ENCODE measurements at places on chromosomes 7 and 10. TPM values are rescaled to one million over a fixed set of nuclear protein-coding genes. Genes with fewer than 3 reads are reported as not detected.

GRCh38 chr7:130461272-130461671 is 20.5 kb upstream of the CEP41 start:
- H3K27me3 ChIP-seq, result no peaks in the 10 kb centered on the region
- no peaks in the 10 kb centered on the region for H3K4me1 ChIP-seq
- no peak for DNase-seq
- no peaks in the 10 kb centered on the region for H3K36me3 ChIP-seq

DNA sequence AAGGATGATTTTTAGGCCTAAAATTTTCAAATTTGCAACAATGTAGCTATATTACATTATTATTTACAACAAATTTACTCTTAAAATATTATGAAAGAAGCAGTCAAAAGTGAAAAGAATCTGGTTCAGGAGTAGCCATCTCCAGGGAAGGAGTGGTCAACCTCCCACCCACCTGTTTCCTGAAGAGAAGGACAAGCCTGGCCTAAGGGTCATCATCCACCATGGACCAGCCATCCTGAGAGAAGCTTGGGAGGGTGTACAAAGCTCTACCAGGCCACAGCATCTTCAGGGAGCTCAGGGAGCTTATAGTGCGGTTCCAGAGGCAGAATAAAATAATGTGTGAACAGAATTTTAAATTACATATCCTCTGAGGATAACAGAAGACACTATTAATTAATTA is 38.1 kb downstream of the COL1A2 start:
- no peaks in the 10 kb centered on the region for H3K36me3 ChIP-seq
- no peak overlapping the region for H3K4me3 ChIP-seq
- no peak for DNase-seq
- H3K27ac ChIP-seq, result no peak overlapping the region
- no peaks in the 10 kb centered on the region for H3K27me3 ChIP-seq

DNA sequence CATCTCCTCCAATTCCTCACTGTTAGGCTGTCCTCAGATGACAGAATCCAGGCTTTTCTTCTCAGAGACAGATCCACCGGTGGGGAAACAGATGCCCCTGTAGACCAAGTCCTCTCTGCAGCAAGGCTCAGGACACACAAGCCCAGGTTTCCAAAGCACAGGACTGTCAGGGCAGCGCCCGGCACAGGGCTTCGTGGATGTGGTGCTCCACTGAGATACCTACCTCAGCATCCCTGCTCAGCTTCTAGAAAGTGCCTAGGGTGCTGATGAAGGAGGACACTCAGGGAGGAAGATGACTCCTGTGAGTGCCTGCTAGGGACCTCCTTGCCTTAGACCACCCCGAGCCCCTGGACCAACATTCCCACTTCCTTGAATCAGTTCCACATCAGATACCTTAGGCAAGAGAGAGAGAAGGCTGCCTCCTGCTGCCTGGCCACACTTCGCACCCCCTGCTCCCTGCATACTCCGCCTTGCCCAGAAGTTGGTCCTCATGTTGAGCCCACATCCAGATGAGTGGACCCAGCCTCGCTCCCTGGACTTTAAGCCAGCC is 8.9 kb upstream of the RBP3 start:
- H3K4me3 ChIP-seq, result no peak overlapping the region
- no peak for DNase-seq
- H3K27me3 ChIP-seq, result no peaks in the 10 kb centered on the region
- H3K4me1 ChIP-seq, result peaks cover 12% of the 10 kb centered on the region
- no peak overlapping the region for H3K27ac ChIP-seq

GRCh38 chr10:100071529-100071928 is 10.1 kb downstream of the CPN1 start:
- no peak for DNase-seq
- no peak overlapping the region for H3K4me3 ChIP-seq
- H3K27me3 ChIP-seq, result peaks cover 9% of the 10 kb centered on the region
- no peaks in the 10 kb centered on the region for H3K36me3 ChIP-seq
- no peak overlapping the region for H3K27ac ChIP-seq
- no peaks in the 10 kb centered on the region for H3K4me1 ChIP-seq

DNA sequence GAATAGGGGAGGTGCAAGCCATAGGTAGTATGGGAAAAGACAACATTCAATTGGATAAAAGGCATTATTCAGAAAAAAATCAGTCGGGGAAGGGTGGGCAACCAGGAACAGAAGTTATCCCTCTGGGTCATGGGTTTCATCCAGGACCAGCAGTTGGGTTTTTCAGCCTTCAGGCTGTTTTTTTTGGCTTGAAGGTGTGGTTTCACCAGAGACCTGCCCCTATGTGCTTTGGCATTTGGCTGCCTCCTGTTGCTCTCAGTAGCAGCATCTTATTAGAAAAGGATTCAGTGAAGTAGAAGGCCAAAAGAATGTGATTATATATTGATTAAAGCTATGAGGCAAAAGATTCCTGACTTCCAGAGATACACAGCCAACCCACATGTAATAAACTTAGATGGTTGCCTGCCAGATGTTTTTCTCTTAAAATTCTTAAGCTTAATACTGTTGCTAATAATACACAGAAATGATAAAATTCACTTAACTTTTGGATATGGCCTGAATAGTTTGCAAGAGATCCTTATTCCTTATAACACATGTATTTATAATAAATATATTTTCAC is 251.7 kb upstream of the CSTF2T start:
- no peak for DNase-seq
- no peaks in the 10 kb centered on the region for H3K27me3 ChIP-seq
- H3K27ac ChIP-seq, result no peak overlapping the region
- no peak overlapping the region for H3K4me3 ChIP-seq
- H3K4me1 ChIP-seq, result no peaks in the 10 kb centered on the region

GRCh38 chr7:1324028-1324900 is 91.6 kb downstream of the UNCX start:
- no peak for DNase-seq
- peaks cover 23% of the 10 kb centered on the region for H3K4me1 ChIP-seq
- H3K27ac ChIP-seq, result no peak overlapping the region
- H3K27me3 ChIP-seq, result peaks cover 48% of the 10 kb centered on the region
- H3K36me3 ChIP-seq, result no peaks in the 10 kb centered on the region
- no peak overlapping the region for H3K4me3 ChIP-seq

DNA sequence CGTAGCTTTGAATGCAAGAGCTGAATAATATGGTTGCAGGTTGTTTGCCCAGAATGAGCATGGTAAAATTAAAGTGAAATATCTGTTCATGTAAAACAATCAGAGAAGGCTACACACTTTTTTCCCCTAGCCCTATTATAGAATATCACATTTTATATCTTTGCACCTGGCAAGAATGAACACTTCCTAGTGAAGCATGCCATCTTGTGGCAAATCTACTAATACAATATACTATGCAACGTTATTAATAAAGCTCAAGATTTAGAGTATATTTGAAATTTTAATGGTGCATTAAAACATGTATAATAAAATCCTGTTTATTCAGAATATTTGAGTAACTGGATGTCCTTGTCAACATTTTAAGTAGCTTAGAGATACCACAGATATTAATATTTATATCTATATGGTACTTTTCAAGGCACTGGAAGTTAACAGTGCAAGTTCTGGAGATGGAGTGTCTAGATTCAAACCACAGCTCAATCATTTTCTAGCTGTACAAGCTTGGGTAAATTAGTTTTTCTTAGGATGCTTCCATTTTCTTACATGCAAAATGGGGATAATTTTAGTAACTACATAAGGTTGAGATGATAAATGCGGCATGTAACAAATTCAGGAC is 643.1 kb upstream of the SEMA3D start:
- no peaks in the 10 kb centered on the region for H3K27me3 ChIP-seq
- no peaks in the 10 kb centered on the region for H3K4me1 ChIP-seq
- no peaks in the 10 kb centered on the region for H3K36me3 ChIP-seq
- H3K4me3 ChIP-seq, result no peak overlapping the region

The MAT1A gene
- polyA plus RNA-seq, result 0.19 TPM

GRCh38 chr7:39746103-39746819 is 122.9 kb downstream of the RALA start:
- H3K27ac ChIP-seq, result no peak overlapping the region
- DNase-seq, result peak; percentile 77
- H3K36me3 ChIP-seq, result no peaks in the 10 kb centered on the region
- H3K27me3 ChIP-seq, result peaks cover 4% of the 10 kb centered on the region
- no peaks in the 10 kb centered on the region for H3K4me1 ChIP-seq

DNA sequence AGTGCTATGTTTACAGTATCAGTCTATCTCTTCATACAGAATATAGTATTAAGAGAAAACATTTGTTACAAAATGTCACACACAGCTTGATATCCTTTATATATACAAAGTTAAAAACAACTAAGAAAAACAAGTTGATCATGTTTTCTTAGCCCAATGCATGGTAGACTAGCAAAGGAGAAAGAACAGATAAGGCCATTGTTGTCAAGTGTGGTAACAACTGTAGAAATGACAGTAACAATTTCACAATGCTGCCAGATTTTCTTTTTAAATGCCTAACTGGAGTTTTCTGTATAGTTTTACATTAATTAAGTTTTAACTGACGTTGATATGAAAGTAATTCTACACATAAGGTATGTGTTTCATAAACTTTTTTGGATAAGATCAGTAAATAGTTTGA is 65.8 kb downstream of the TFEC start:
- no peaks in the 10 kb centered on the region for H3K36me3 ChIP-seq
- no peak overlapping the region for H3K27ac ChIP-seq
- H3K4me3 ChIP-seq, result no peak overlapping the region

DNA sequence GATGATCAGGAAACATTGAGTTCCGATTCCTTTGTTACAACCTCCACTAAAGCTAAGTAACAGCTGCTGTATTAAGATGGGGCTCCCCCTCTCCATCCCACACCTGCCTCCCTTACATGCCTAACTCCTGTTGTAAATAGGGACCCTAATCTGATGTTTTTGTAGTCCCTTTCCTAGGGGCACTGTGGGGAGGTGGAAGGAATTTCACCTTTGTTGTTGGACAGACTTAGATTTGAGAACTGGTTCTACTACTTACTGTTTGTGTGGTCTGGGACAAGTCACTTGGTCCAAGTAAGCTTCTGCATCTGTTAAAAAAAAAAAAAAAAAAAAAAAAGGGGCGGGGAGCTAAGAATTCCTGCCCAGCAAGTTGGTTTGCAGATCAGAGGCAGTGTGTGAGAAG is 42.6 kb downstream of the KIAA1217 start:
- no peaks in the 10 kb centered on the region for H3K27me3 ChIP-seq
- H3K4me1 ChIP-seq, result no peaks in the 10 kb centered on the region

- H3K27ac ChIP-seq, result peak overlapping the region; percentile 91
- peak overlapping the region; percentile 77 for H3K4me3 ChIP-seq
- peaks cover 26% of the 10 kb centered on the region for H3K36me3 ChIP-seq
- no peaks in the 10 kb centered on the region for H3K27me3 ChIP-seq
- peak; percentile 55 for DNase-seq
Measured at GRCh38 chr10:17453373-17454091, 863 bp downstream of the ST8SIA6 start.

GRCh38 chr7:69826283-69826682 is 228.0 kb downstream of the AUTS2 start:
- no peak overlapping the region for H3K4me3 ChIP-seq
- no peaks in the 10 kb centered on the region for H3K36me3 ChIP-seq
- DNase-seq, result no peak
- peaks cover 3% of the 10 kb centered on the region for H3K27me3 ChIP-seq

DNA sequence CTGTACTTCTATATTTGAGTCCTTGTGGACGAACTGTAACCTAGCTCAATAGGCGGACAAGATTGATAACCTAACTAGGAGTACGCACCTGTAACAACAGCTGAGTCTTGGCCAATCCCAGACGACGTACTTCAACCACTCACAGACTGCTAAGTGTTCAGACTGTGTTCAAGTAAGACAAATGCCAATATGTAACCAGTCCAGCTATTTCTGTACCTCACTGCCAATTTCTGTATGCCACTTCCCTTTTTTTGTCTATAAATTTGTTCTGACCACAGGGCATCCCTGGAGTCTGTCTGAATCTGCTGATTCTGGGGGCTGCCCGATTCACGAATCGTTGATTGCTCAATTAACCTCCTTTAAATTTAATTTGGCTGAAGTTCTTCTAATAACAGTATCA is 32.2 kb downstream of the HACD1 start:
- no peak for DNase-seq
- H3K27me3 ChIP-seq, result no peaks in the 10 kb centered on the region
- H3K36me3 ChIP-seq, result no peaks in the 10 kb centered on the region
- H3K4me1 ChIP-seq, result no peaks in the 10 kb centered on the region
- no peak overlapping the region for H3K4me3 ChIP-seq
- H3K27ac ChIP-seq, result no peak overlapping the region

- DNase-seq, result no peak
- H3K36me3 ChIP-seq, result no peaks in the 10 kb centered on the region
- H3K4me3 ChIP-seq, result no peak overlapping the region
- H3K4me1 ChIP-seq, result no peaks in the 10 kb centered on the region
- no peak overlapping the region for H3K27ac ChIP-seq
- no peaks in the 10 kb centered on the region for H3K27me3 ChIP-seq
Measured at GRCh38 chr10:59085054-59085453, 91.4 kb upstream of the PHYHIPL start.

DNA sequence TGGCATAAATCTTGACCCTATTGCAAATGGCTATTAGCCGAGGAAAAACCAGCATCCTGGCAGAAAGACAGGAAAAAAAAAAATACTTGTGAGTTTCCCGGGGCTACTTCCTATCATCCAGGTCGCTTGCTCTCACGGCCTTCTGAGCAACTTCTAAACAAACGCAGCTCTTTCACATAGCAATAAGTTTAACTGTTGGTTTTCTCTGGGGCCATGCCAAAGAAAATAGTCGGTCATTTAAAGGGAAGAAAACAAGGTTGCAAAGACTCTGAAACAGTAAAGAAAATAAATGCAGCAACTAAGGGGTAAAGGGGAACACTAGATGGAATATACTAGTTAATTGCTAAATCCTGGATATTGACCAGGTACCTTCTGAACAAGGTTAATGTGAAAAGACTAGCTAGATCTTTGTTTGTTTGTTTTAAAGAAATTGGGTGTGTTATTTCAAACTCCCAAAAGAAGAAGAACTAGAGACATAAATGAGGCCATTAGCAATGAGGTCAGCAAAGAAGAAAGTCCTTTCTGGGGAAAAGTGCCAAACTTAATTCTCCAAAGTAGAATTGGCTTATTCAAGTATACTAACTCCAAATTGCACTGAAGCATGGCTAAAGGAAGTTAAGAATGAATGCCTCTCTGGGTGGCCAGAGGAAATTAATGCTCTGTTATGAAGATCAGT is 54.2 kb downstream of the SLC39A12 start:
- H3K27ac ChIP-seq, result no peak overlapping the region
- no peak overlapping the region for H3K4me3 ChIP-seq
- peaks cover 3% of the 10 kb centered on the region for H3K27me3 ChIP-seq
- no peaks in the 10 kb centered on the region for H3K4me1 ChIP-seq
- DNase-seq, result no peak

DNA sequence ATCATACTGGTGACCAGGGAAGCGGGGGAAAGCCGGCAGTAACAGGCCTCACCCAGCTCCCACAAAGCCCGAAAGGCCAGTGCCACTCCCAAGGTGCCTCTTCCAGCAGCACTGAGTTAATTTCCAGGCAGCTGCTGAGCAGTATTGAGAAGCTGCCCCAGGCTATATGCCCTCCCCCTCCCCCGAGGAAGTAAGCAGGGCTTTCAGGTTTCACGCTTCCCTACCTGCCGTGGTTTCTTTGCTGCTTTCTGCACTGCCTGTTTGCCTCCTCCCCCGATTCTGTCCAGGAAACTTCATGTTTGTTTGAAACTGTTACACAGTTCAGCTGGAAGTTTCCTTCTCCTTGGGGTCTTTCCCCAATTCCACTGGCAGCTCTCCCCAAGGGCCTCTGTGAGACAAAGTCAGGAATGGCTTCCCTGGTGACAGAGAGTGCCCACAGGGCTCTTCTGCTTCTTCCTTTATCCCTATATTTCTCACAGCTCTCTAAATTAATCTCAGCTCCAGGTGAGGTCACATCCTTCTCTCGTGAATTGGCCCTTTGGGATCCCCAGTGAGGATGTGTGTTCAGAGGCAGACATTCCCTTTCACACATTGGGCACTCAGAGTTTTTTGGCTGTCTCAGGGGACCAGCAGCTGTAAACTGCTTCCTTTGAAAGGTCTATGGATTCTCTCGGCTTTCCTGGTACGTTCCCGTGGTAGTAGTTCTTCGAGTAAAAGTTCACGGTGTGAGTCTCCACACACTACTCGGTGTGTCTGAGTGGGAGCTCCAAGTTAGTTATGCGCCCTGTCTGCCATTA is 19.4 kb downstream of the C1GALT1 start:
- no peak for DNase-seq
- H3K4me1 ChIP-seq, result no peaks in the 10 kb centered on the region
- H3K27me3 ChIP-seq, result no peaks in the 10 kb centered on the region

All from K562 (cell line).